ENCODE measurements at places on chromosomes 1 and 21.

DNA sequence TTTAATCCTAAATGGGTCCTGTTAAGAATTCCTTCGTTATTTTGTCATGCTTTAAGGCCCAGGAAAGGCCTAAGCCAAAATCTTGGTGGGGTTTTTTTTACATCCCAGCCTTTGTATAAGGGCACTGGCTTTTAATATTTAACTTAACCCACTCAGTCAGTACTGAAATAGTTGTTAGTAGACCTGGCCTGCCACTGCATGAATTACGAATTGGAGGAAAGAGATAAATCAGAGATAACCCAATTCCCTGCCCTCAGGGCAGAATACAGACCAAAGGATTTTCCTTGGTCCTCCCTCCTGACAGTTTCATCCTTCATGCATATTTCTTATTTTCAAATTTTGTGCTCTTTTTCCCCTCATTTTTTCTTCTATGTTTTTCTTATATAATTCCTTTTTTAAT is 193.0 kb downstream of the FASLG start:
- DNase-seq = no peak

DNA sequence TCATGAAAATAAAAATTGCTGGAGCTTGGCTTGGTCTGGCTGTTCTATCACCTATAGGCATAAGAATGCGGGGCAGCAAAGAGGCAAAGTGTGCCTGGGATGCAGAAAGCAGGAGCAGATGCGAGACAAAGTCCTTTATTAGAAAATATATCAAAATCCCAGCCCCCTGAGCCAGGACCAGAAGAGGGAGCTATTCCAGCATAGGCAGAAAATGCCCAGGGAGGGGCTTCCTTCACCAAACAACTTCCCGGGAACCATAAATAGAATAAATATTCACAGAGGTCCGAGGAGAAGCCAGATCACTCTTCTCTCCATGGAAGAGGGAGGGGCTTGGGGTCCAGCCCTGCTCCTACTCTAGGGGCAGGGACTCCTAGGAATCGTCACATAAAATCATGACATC is 5.0 kb downstream of the PPOX start:
- DNase-seq = no peak

DNA sequence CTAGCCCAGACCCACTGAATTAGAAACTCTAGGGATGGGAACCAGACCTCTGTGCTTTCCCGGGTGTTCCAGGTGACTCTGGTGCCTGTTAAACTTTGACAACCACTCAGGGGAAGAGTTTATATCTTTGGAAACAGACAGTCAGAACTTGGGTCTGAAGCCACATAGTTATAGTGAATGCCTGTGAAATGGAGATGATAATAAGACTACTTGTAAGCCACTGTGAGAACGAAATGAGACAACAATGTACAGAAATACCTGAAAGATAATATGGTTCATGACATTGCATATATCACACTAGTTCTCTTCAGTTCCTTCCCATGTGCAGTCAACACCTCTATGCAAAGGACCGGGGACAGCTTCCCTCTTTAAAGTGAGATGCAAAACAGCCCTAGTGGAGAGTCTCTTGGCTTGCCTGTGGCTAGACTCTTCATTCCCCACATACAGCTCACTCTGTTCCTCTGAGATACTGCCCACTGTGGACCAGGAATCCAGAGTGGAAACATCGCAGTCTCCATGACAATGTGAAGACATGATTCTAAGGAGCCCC is 287.5 kb downstream of the ASTN1 start:
- DNase-seq = no peak

DNA sequence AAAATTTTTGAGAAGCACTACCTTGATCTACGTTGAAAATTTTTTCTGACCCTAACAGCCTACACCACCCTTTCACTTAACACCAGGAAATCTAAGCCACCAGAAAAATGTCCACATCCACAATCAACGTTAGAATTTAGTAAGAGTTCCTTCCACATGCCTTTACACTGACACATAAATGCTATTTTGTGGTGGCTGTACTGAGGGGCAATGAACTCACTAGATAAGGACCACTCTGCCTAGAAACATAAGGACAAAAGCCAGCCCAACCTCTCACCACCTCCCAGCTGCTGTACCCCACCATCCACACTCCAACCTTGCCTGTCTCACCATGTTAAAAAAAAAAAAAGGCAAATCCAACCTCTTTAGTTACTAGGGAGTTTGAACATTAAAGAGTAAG is 29.8 kb downstream of the PARP1 start:
- DNase-seq = no peak

DNA sequence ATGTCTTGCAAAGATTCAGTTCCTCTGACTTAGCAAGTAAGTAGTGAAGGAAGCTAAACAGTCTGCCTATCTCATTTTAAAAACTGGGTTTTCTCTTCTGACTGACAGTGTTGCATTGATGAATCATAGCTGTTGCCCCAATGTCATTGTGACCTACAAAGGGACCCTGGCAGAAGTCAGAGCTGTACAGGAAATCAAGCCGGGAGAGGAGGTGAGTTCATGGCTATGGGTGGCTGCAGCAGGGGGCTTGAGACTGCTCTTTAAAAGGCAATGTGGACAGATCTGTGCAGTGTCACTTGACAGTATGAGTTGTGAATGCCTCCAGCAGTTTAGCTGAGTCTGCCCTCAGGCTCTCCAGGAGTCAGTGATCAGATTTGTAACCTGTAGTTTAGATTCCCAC is 46.6 kb downstream of the SMYD2 start:
- DNase-seq = no peak

DNA sequence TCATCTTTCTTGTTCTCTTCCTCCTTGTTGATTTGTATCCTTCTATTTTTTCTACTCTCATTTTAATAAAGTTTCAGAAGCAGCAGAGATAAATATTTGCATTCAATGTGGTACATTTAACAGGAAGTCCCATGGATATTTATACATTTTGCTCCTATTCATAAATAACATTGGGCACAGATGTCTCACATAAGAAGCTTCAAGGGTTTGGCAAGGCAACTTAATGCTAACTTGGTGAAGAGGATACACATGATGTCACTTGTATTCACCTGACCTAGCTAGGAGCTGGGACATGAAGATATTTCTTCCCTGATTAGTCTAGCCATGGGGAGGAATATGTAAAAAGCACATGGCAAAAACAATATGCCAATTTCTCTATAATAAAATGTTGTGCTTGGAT is 65.1 kb upstream of the DUSP10 start:
- no peak for DNase-seq

DNA sequence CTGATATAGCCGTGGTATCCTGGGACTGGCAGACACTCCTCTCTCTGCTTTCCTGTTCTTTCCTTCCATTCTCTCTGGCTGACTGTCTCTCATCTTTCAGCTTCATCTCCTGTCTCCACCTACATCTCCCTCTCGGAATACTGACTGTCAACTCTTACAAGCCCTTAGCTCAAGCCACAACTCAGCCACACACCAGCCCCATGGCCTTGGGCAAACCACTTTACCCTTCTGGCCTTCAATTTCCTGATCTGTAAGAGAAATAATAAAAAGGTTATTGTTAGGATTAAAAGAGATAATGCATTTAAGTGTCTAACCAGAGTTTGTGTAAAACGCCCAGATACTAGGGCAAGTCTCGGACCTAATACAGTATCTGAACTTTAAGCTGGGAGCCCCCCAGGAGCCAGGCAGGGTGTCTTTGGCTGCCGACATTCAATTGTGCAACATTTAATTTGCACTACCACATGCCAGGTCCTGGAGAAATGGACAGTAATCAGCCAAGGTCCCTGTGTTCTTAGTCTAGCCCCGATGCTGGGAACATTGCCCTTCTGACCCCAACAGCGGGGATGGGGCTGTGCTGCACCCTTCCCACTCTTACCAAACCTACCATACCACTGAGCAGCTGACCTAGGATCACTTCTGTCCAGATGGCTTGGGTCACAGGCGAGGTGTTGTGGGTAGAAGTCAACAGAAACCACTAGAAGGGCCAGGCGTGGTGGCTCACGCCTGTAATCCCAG is 5.1 kb downstream of the ECHDC2 start:
- no peak for DNase-seq
